ENCODE measurements at places on chromosomes 5 and 9.

- DNase-seq: no peak
These were observed 154.0 kb upstream of the ADAMTSL1 start for GRCh38 chr9:18319918-18320445.

- DNase-seq: no peak
These were observed 637.2 kb upstream of the GRAMD2B start for GRCh38 chr5:125786021-125786420.

- no peak for DNase-seq
These were observed 46.8 kb upstream of the NKD2 start for GRCh38 chr5:961711-962240.

DNA sequence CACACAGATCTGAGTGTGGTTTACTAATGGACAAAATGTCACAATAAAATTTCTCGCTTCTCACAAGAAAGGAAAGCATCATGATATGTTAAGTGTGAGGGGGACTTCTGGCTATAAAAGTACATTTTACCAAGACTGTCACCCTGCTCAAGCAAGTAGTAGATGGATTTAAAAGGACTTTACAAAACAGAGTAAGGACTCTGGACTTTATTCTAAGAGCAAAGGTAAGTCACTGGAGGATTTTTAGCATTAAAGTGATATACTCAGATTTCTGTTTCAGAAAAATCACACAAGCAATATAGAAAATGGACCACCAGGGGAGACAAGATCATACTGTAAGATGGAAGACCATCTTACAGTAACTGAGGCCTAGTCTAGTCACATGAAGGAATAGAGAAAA, 19.7 kb downstream of the FANCC start:
- DNase-seq: no peak

DNA sequence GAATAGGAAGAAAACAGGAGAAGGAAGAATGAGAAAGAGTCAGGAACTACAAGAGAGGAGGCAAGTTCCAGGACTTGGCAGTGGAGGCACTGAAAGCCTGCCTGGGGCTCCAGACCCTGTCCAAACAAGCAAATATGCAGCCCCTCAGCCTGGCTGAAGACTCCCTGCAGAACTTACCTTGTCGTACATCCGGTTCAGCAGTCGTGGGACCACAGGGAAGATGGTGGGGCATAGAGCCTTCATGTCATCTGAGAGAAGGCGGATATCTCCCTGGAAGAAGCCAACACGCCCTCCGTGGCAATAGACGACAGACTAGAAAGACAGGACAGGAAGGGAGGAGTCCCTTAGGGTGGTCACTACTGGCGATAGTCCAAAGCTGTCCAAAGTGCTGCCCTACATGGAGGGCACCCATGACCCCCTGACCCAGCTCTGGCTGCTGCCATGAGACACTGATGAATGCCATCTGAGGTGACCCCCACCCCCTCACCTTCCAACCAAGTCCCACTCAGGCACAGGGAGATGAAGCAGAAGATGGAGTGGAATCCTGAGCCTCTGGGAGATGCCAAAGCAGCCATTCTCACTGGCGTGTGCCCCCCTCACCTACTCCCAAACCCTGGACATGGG, 27.7 kb upstream of the MEIKIN start:
- no peak for DNase-seq

GRCh38 chr5:90171466-90171865, 238.1 kb downstream of the CETN3 start:
- DNase-seq: no peak

DNA sequence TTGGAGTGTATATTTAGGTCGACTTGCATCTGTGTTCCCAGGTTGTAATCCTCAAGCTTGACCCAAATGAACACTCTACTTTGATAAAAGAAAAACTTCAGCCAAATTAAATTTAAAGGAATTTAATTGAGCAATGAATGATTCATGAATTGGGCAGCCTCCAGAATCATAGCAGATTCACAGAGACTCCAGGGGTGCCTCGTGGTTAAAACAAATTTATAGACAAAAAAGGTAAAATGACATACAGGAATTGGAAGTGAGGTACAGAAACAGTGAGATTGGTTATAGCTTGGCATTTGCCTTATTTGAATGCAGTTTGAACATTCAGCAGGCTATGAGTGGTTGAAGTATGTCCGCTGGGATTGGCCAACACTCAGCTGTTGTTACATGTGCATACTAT, 21.6 kb upstream of the SPATA31D4 start:
- no peak for DNase-seq

- no peak for DNase-seq
These were observed 2.5 kb downstream of the IL33 start for GRCh38 chr9:6218099-6218502.

DNA sequence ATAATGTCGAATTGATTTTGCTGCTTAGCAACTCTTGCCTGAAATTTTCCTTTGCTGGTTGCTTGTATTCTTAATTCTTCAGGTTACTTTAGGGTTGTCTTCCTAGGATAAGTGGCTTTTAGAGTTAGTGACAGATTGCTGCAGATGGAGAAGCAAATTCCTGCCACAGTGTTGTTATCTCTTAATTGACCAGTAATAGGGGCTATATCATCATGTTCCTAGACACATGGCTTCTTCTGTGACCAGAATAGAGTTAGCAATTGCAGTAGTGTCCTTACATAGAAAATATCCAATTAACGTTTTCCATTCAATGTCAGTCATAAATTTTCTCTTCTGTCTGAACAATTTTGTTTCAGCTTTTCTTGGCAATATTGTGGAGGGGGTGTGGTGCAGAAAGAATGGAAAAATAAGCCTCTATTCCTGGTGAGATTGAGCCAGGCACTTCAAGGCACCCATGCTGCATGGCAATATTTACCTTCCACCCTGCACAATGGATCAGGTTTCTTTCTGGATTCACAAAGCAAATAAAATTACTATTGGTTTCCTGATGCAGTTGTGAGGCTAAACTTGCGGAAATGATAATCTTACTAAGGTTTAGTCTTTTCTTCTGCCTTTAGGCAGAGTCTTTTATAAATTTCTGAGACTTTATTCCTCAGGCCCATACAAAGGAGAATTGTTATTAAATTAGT, 1481.5 kb downstream of the EFNA5 start:
- no peak for DNase-seq

DNA sequence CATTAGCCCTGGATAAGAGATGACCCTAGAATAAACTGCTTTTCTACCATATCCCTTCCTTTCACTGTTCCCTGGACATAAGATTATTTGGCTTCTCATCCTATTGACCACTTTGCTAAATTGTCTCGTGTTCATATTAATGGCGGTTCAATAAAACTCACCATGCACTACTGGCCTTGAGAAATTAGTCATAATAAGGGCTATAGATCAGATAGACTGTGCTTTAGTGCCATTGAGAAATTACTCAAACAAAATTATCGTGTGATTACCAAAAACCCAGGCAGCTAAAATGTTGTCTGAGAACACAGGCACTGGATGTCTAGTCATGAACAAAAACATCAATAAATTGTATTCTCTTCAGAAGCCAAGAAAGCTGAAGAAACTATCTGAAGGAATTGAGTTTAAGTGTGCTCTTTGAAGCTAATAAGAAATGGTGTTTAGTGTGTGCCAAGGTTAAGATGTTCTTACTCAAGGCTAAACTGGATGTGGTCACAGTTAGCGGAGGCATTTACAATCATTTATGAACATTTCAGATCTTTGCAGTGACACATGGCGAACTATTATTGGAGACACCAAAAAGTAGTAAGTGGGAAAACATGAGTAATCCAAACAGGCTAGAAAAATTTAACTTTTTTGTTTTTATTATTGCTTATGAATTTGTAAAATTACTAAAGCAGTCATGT, 460.4 kb upstream of the RORB start:
- no peak for DNase-seq

- DNase-seq: no peak
These were observed 2003.8 kb upstream of the CDH9 start for GRCh38 chr5:29042152-29042551.

DNA sequence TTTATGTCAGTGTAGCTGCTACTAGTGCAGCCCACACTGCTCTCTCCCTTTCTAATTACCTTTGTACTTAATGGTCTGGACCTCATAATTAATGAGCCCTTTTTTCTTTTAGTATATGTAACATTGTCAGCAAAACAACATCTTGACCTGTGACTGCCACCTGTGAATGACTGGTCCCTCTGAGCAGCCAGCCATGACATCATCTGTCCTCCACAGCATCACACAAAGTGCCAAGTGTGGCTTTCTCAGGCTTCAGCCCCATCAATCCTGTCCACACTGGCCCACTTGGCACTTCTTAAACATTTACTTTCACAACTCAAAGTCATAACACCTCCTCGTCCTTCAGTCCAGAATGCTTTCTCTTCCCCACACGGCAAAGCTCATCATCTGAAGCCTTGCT, 104.7 kb downstream of the GPR21 start:
- no peak for DNase-seq

- no peak for DNase-seq
These were observed 173.8 kb downstream of the PCSK1 start for GRCh38 chr5:96259151-96259772.

DNA sequence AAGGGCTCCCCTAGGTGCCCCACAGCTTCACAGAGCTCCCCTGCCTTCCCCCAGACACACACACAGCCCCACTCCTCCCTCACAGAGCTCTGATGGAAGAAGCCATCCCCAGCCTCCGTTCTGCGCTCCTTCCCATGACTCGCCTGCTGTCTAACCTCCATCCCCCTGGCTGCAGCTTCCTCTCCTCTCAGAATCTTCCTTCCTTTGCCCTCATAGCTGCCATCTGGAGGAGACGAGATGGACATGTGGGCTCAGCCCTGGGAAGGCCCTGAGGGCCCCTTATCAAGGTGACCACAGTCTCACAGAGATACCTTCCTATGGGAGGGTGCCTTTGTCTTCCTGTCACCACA, 94.3 kb downstream of the PCDH1 start:
- no peak for DNase-seq

- peak; percentile 44 for DNase-seq
These were observed 86.5 kb upstream of the ATP10B start for GRCh38 chr5:160938532-160938931.

DNA sequence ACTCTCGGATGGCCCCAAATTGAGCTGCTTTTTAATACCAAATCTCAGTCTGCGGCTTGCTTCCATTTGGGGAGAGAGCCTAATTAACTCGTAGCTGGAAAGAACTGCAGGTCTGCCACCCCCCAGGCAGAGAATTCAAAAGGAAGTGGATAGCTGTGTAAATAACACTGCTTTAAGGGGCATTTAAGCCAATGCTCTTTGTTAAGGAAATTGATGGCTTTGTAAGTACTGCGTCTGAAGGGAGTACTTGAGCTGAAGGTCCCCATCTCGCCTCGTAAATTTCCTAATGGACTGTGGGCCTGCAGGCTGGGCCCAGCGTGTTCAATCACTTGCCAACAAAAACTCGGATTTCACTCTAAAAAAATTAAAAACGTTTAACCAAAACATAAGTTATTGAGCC, 132.7 kb downstream of the PAPPA start:
- no peak for DNase-seq

DNA sequence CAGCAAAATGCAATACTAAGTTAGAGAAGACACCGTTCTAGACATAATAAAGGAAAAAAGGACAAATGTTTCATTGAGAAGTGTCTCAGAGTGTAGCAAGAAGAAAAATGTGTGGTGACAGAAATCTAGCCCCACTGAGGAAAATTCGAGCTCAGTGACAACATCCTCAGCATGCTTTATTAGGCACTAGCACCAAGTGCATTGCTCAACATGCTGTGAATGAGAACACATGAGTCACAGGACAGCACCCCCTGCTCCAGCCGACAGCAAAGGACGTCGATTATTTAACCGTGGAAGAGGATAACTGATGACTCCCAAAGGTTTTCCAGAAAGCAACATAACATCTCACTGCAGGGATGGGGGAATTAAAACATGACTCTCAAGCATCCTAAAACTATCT, 182.7 kb downstream of the GNAQ start:
- peak; percentile 93 for DNase-seq

DNA sequence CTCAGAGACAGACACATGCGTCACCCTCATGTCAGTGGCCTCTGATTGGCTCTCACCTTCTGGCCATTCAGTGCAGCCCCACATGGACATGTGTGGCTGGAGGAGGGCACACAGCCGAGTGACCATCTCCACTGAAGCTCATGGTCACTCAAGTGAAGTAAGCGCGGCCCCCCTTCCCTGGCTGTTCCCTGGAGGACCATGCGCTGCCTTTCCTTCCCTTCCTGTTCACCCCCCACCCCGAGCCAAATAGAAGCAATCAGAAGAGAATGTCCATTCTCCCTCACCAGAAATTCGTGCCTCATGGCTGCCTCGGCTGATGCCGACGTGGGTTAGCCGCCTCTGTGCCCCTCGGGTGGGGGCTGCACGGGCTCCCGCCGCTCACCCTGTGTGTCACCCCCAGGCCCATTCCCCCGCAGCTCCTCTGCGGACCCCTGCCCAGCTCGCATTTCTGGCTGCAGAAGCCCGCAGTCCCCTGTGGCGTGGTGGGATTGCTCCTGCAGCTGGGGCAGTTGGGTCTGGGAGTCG, 12.5 kb upstream of the COL5A1 start:
- DNase-seq: peak; percentile 81

GRCh38 chr9:110027671-110028081, 180.3 kb downstream of the C9orf152 start:
- DNase-seq: no peak

DNA sequence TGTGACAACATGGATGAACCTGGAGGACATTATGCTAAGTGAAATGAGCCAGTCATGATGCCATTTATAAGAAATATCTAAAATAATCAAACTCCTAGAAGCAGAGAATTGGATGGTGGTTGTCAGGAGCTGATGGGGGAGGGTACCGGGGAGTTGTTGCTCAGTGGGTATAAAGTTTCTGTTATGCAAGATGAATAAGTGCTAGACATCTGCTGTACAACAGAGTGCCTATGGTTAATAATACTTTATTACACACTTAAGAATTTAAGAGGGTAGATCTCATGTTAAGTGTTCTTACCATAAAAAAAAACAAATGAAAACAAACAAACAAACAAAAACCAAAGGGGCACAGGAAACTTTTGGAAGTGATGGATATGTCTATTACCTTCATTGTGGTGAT, 13.0 kb upstream of the CCDC69 start:
- no peak for DNase-seq

DNA sequence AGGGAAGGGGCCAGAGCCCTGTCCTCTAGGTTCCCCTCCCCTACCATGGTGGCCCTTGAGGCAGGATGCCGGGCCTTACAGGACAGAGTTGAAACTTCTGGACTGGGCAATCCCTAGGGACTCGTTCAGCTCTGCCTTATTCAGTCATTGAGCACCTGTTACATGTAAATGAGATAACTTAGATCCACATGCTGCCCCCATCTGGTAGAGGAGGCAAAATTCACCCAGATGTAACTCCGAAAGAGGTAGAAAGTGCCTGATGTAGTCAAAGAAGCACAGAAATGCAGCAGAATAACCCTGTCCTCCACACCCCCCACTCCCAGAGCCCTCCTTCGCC, 1.5 kb downstream of the GGTA1 start:
- DNase-seq: peak; percentile 88

- DNase-seq: no peak
These were observed 8.3 kb downstream of the KIF2A start for GRCh38 chr5:62314213-62314830.

DNA sequence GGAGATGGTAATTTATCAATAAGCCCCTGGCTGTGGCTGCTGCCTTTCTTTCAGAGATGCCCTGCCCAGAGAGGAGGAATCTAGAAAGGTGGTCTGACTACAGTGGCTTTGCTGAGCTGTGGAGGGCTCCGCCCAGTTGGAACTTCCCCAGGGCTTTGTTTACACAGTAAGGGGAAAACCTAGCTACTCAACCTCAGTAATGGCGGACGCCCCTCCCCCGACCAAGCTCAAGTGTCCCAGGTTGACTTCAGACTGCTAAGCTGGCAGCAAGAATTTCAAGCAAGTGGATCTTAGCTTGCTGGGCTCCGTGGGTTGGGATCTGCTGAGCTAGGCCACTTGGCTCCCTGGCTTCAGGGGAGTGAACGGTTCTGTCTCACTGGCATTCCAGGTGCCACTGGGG, 865.4 kb upstream of the ACO1 start:
- DNase-seq: no peak

Measured in lower leg skin (tissue), 4 donors.